Inflammatory macrophage treated with lipopolysaccharide for 4 hours (primary cell): ENCODE measurements at places on chromosomes 4 and X.
A peak's percentile ranks its signal among the peaks of the same experiment; 100 is the strongest.

- DNase-seq = no peak
Observed at GRCh38 chrX:154022108-154022507, 2.4 kb upstream of the IRAK1 start.

DNA sequence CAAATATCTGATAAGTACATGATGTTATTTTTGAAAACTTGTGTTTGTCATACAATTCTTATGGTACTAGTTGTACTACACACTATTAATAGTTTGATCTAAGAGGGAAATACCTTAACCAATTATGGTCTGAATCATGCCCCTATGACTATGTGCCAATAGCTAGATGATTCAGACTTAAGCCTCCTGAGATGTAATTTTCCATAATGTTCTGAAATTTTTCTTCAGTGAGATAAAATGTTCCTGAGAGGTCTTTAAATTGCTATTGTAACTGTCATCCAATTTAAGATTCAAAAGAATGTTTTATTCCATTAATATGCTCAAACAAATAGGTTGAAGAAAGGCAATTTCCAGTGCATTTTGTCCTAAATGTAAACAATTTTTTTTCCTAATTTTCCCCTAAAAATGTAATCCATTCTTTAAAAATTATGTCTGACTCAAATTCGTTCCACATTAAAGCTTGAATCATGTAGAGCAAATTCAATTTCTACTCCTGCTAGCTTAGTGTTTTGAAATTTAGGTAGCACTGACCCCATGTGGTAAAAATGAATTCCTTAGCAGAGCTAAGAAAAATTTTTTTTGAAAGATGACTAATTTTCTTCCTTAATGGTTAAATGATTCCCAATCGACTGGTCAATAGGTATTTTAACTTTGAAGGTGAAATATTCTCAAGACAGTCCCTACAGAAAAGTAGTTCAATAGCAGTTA lies 49.1 kb downstream of the APOOL start:
- peak; percentile 23 for DNase-seq

DNA sequence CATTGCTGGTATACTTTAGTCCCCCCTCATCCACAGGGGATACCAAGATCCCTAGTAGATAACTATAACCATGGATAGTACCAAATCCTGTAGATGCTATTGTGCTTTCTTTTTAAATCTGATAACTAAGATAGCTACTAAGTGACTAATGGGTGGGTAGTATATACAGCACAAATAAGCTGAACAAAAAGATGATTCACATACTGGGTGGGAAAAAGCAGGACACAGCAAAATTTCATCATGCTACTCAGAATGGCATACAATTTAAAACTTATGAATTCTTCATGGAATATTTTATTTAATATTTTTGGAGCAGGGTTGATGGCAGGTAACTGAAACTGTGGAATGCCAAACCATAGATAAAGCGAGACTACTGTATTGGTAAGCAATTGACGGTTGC lies 161.6 kb downstream of the IL15 start:
- DNase-seq = no peak

- DNase-seq = no peak
Observed at GRCh38 chr4:127846061-127846460, 34.6 kb upstream of the PLK4 start.

DNA sequence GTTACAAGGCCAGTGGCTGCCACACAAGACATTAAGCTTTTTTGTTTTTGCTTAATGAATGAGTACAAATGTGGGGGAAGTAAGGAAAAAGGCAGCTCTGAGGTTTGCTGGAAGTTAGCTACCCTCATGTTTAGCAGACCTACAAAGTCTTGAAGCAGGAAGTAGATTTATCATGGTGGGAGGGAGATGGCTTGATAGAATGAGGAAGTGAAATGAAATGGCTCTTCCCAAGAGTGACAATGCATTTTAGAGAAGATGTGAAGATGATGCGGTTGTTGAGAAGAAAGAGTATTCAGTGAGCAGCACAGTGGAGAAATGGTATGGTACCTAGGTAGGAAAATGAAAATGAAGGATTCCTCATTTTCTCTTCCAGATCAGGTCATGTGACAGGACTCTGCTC lies 108.0 kb downstream of the SLIT2 start:
- DNase-seq = peak; percentile 14

GRCh38 chrX:16005917-16006316 lies 117.4 kb upstream of the GRPR start:
- DNase-seq = no peak

DNA sequence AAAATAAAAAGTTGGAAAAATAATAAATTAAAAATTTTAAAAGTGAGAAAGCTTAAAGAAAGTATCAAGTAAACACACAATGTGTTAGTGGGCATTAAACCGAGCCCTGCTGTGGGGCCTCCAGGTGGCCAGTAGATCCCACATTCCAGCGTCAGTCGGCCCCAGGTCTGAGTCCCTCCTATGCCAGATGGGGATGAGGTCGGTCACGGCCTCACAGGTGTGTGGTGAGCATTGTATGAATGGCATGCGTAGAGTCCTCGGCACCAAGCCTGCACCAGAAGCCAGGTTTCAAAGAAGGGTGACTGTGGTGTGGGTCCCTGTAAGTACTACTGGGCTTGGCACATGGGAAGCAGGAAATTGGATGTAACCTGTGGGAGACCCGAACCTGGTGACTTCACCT lies 75.6 kb upstream of the MSX1 start:
- no peak for DNase-seq

GRCh38 chr4:86718152-86718551 lies 124.0 kb downstream of the PTPN13 start:
- DNase-seq = no peak

DNA sequence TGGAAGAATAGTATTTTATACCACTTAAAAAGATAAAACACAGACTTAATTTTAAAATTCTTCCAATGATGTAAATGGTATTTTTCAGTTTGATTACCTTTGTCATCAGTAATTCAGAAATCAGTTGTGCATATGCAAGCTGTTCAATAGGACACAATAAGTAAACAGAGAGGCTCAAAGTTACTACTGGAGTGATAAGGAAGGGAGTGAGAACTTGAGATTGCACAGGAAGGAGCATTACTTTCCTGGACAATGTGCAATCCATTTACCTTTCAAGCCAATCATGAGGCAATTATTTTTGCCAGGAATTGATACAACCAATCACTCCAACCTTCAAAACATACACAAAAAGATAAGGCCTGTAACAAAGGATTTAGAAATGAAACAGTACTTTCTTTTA lies 1024.3 kb downstream of the RAPGEF2 start:
- DNase-seq = no peak

DNA sequence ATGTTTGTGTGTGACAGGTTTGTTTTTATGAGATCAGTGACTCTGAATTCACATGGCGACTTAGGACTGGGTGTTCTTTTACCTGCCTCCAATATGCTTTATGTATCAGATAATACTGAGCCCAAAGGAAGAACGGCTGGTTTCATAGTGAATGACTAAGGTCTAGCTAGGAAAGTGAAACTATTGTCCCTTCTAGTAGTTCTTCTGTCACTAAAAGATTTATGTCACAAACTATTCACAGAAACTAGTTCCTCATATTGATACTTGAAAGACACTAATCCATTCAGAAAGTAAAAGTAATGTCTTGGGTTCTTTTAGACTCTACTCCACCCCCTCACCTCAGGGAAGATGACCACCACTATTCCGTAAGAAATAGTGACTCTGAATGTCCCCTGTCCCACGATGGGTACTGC lies 81.7 kb downstream of the EGF start:
- DNase-seq = peak; percentile 89

DNA sequence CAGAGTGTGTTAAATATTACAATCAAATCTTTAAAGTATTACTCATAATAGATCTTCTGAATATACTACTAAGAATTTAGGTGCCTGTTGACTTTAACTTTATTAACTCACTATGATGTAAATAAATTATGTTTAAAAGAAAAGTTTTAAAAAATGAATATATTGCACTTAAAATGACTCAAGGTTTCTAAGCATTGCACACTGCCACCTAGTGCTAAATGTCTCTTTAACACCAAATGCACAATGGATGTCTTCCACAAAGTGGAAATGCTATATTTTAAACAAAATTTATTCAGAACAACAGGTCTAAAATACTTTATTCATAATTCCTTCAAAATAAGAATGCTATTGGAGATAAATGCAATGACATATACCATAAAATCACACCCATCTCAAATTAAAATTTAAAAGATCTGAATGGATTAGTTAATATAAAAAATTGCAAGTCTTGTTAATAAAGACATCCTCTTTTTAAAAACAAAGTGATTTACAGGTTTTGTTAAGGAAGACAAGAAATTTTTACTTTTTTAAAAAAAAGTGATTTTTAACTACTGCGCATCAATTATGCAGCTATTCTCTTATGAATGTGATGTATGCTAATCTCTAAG lies 5.5 kb downstream of the INPP4B start:
- peak; percentile 17 for DNase-seq

DNA sequence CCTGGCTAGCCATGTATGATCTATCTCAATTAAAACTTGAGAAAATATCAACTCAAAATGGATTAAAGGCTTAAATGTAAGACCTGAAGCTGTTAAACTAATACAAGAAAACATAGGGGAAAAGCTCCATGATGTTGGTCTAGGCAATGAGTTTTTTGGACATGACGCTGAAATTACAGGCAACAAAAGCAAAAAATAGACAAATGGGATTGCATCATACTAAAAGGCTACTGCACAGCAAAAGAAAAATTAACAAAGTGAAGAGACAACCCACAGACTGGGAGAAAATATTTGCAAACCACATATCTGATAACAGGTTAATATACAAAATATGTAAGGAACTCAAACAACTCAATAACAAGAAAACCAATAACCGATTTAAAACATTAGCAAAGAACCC lies 8.4 kb downstream of the GC start:
- DNase-seq = no peak

- DNase-seq = no peak
Observed at GRCh38 chrX:48826876-48827653, 752 bp downstream of the ERAS start.

DNA sequence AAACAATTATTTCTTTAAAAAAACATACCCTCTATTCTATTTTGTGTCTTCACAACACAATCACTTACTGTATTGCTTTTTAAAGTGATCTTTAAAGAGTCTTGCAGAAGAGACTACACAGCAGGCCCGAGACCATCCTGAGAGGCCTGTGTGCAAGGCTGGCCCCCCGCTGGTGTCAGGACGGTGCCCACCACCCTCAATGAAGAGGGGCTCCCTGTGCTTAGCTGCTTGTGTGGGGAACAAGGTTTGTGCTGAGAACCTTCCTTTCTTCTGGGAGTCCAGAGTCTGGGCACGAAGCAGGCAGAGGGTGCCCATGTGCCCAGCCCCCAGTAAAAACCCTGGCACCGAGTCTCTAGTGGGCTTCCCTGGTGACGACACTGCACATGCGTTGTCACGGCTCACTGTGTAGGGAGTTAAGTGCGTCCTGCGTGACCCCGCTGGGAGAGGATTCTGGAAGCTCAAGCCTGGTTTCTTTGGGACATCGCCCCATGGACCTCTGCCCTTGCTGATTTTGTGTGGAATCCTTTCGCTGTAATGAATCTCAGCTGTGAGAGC lies 22.0 kb downstream of the RGS12 start:
- no peak for DNase-seq

DNA sequence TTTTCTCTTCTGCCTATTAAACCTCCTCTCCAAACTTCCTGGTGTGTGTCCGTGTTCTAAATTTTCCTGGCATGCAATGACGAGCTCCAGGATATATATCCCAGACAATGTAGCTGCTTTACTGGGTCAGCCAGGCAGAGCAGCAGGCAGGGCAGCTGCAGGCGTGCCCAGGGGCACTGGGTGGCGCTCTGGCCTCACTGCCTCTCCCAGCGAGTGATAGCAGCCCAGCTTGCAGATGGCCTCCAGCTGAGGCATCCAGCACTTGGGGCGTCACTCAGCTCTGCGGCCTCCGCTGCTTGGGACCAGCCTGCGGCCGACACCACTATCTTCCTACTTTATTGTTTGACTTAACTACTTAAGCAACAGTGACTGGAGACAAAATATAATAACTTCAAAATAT lies 23.0 kb upstream of the UBA6 start:
- no peak for DNase-seq

GRCh38 chr4:8843597-8843996 lies 28.0 kb downstream of the HMX1 start:
- DNase-seq = no peak

- DNase-seq = no peak
Observed at GRCh38 chr4:15989424-15989823, 26.4 kb upstream of the FGFBP2 start.

- DNase-seq = no peak
Observed at GRCh38 chr4:139912445-139912844, 241.5 kb downstream of the MAML3 start.

- DNase-seq = peak; percentile 42
Observed at GRCh38 chrX:2631743-2632532, 59.2 kb upstream of the CD99 start.

- DNase-seq = peak; percentile 61
Observed at GRCh38 chr4:53855581-53856250, 208.7 kb downstream of the CHIC2 start.

- DNase-seq = no peak
Observed at GRCh38 chr4:121684561-121684960, 12.2 kb downstream of the ANXA5 start.

DNA sequence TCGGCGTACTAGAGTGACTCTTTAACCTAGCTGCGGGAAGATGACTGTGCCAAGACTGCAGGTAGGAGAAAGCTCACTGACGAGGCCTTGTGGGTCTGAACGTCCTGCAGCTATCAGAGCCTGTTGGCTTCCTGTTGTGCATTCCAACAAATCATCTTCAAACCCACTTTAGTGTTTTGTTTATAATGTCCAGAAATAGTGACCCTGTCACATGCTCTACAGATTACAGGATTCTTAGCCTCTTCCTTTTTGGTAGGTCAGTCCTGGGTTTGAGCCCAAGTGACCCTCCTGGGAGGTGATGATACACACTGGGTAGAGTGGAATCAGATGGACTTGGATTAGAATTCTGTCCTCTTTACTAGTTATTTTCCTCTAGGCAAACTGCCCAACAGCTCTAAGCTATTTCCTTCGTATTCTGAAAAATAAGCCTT lies 33.2 kb downstream of the HTT start:
- no peak for DNase-seq

DNA sequence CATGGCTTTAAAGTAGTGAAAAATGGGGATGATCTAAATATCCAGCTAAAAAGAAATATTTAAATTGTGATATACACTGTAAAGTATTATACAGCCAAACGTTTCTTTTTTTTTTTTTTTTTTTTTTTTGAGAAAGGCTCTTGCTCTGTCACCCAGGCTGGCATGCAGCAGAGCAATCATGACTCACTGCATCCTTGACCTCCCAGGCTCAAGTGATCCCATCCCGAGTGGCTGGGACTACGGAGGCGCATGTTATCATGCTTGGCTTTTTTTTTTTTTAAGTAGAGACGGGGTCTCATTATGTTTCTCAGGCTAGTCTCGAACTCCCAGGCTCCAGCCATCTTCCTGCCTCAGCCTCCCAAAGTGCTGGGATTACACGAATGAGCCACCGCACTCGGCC lies 17.1 kb downstream of the SMIM14 start:
- peak; percentile 52 for DNase-seq

DNA sequence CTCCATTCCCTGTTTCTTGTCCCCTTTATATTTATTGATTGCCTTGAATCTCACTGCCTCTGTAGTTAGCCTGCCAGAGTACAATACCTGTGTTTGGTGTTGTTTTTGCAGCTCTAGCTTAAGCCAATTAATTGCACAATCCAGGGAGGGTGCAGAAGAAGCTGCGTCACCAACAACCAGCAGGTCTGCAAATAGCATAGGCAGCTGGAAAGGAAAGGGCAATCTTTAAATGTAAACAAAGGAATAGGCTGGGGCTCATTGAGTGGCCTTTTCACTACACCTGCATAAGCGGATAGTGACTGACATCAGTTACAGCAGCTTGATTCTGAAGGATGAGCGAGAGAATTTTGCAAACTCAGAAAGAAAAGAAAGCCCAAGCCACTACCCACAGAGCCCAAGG lies 106.8 kb upstream of the RAI2 start:
- DNase-seq = no peak
